Activated naive CD4-positive, alpha-beta T cell treated with anti-CD3 and anti-CD28 coated beads, Interleukin-2, amount 50 U/mL, for 72 hours (primary cell): ENCODE measurements at places on chromosomes 7 and 10.
A peak's percentile ranks its signal among the peaks of the same experiment; 100 is the strongest.

- DNase-seq: no peak
Measured at GRCh38 chr7:99255463-99255862, 17.2 kb upstream of the MYH16 start.

- no peak for DNase-seq
Measured at GRCh38 chr7:36775061-36775620, 50.8 kb upstream of the AOAH start.

- DNase-seq: no peak
Measured at GRCh38 chr10:86540016-86540415, 18.4 kb upstream of the WAPL start.

GRCh38 chr7:50699143-50699542 lies 83.6 kb downstream of the GRB10 start:
- DNase-seq: no peak

- DNase-seq: no peak
Measured at GRCh38 chr7:149474309-149475120, 13.7 kb upstream of the ZNF777 start.

GRCh38 chr10:69848454-69848853 lies 46.7 kb downstream of the COL13A1 start:
- no peak for DNase-seq

- no peak for DNase-seq
Measured at GRCh38 chr10:129079705-129080104, 387.3 kb upstream of the MGMT start.

GRCh38 chr7:26863518-26864308 lies 677 bp downstream of the SKAP2 start:
- no peak for DNase-seq

DNA sequence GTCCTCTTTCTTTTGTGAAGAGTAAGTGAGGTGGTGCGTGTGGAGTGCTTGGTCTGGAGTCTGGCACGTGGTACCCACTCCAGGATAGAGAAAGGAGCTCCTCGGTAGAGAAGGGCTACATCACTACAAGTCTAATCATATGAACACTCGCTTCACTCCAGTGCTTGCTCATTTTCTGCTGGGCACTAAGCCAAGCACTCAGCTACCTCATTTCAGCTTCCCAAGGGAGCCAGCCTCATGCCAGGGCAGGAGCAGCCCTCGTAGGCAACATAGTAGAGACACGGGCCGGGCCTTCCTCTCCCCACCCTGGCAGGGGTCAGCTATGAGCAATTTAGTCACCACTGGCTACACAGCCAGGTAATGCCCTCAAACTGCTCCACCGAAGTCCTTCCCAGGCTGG lies 11.4 kb upstream of the HSPA12A start:
- peak; percentile 7 for DNase-seq

DNA sequence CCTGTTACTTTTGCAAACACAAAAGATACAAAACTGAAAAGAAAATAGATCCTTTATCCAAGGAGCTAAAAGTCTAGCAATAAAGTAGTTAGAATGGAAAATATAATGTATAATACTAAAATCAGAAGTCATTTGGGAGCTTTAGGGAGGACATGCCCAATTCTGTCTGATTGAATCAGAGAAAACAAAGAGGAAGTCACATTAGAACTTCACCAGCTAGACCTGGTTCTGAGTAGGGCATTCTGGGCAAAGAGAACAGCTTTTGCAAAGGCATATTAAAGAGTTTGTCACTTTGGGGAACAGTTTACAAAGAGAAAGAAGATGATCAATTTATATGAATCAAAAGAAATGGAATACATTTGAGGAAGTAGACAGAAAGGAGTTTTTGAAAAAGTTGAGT lies 107.0 kb upstream of the PRSS1 start:
- no peak for DNase-seq

DNA sequence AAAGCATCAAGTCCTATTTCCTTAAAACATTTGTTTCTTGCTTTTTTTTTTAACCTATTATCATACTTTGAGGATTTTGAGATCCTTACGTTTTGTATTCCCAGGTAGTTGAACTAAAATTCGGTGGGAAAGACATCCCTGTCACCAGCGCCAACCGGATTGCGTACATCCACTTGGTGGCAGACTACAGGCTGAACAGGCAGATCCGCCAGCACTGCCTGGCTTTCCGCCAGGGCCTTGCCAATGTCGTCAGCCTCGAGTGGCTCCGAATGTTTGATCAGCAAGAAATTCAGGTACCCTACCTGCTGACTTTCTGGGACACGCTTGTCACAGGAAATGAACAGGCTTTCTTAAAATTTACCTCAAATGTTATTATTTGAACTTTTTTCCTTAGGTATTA lies 83.0 kb upstream of the DNAJB6 start:
- DNase-seq: no peak

- no peak for DNase-seq
Measured at GRCh38 chr10:61286686-61287085, 166.5 kb downstream of the TMEM26 start.

GRCh38 chr7:110646804-110647203 lies 444.1 kb upstream of the LRRN3 start:
- DNase-seq: no peak

DNA sequence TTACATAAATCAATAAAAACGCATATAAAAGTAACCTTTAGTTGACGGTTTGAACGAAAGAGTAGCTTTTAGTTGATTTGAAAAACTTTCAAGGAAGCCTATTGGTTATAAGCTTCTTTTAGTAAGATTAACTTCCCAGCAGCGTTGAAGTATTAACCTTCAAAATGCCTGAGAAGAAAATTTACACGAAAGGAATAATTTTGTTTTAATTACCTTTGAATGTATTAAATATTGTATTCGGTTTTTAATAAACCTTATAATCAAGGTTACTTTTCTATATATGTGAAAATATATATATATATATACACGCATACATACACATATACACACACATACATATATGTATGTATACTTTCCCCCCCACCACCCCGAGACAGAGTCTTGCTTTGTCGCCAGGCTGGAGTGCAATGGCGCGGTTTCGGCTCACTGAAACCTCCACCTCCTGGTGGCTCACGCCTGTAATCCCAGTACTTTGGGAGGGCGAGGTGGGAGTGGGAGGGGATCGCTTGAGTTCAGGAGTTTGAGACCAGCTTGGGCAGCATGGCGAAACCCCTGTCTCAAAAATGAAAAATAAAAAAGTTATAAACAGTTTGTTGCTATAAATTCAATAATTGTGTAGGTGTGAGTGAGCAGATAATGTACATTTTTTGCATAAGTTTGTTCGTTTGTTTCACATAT lies 57.6 kb upstream of the EZH2 start:
- peak; percentile 60 for DNase-seq

DNA sequence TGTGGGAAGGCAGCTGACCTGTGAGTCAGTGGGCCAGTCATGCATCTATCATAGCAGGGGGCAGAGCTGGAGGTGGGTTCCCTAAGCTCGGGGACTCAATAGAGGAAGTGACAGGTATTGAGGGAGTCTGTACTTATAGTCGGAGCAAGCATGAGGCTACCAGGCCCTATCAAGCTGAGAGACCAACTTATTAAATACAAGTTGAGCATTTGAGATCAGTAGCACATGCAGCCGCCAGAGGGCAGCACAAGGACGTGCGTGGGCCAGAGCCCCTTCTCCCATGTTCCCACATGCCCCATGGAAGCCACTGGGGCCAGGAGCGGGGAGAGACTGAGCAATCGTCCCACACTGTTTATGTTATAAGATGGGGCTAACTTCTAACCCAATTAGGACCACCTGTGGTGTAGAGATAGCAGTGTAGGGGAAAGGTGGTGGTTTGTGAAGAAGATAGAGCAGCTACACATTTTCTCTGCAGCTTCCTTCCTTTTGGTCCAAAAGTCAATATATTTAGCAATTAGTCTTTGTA lies 13.0 kb upstream of the STK31 start:
- peak; percentile 60 for DNase-seq

- peak; percentile 50 for DNase-seq
Measured at GRCh38 chr10:101775273-101776160, at the start of gene FGF8. FGF8 (minus strand) TSS chr10:101776114; CDS start chr10:101775900, 214 bp downstream.

- no peak for DNase-seq
Measured at GRCh38 chr10:46310851-46311250, 24.1 kb downstream of the ANTXRL start.

DNA sequence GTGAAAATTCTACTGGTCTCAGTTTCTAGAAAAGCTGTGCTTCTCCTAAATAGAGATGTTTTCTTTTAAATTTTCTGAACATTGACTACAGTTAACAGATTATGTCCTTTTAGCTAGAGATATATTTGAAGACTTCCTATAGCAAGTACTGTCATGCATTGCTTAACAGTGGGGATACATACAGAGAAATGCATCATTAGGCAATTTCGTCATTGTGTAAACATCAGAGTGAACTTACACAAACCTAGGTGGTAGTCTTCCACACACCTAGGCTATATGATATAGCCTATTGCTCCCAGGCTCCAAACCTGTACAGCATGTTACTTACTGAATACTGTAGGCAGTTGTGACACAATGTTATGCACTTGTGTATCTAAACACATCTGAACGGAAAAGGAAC lies 28.5 kb downstream of the PIK3CG start:
- DNase-seq: no peak

- DNase-seq: no peak
Measured at GRCh38 chr7:130216750-130217149, 9.1 kb downstream of the SSMEM1 start.

DNA sequence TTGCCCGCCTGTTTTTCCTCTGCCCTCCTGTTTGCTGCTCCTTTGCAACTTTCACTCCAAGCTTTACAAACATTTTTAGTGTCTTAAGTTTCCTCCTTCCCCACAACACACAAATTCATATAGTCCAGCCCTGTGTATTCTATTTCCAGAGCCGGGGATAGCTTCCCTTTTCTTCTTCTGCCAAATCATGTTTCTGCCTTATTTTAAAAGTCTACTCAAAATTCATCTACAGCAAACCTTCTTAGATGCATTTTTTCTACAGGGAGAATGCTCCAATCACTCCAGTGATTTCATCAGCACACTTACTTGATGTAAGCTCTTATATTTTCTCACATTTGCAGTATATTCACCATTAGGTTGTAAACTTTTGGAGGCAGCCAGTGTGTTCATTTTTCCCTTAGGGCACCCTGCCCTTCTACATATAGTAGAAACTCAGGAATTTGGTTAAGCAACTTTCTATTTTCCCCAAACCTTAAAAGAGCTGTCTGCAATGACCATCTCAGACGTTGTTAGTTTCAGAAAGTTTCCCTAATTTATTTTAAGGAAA lies 12.4 kb upstream of the ACTA2 start:
- DNase-seq: no peak

DNA sequence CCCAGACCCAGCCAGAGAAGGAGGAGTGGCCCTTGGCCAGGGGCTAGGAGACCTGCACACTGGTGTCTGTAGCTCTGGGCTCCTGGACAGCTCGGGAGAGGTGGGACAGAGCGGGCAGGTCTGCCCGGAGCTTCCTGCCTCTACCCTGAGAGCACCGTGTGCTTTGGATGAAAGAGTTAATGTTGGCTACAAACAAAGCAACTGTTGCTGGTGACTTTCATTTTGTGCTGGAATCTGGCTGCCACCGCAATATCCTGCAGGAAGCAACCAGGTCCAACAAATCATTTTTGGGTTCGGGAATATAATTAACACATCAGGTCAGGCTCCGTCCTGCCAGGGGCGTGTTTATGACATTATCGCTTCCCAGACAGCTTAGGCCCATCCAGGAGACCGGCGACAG lies 441.8 kb upstream of the MKI67 start:
- DNase-seq: no peak
